ENCODE measurements at places on chromosomes 16 and 17.

- peak; percentile 77 for DNase-seq
Measured at GRCh38 chr17:82230609-82231311, 1.9 kb downstream of the SLC16A3 start.

DNA sequence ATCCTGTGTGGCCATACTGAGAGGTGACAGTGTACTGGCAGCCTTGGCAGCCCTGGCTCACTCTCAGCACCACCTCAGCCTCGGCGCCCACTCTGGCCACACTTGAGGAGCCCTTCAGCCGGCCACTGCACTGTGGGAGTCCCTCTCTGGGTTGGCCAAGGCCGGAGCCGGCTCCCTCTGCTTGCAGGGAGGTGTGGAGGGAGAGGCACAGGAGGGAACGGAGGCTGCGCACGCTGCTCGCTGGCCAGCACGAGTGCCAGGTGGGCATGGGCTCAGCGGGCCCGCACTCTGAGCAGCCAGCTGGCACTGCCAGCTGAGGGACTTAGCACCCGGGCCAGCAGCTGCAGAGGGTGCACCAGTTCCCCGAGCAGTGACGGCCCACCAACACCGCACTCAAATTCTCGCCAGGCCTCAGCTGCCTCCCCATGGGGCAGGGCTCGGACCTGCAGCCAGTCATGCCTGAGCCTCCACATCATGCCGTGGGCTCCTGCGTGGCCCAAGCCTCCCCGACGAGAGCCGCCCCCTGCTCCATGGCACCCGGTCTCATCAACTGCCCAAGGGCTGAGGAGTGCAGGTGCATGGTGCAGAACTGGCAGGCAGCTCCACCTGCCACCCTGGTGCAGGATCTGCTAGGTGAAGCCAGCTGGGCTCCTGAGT, 184.4 kb upstream of the TOX3 start:
- no peak for DNase-seq

GRCh38 chr17:16301963-16302855, 51.1 kb downstream of the CENPV start:
- no peak for DNase-seq

DNA sequence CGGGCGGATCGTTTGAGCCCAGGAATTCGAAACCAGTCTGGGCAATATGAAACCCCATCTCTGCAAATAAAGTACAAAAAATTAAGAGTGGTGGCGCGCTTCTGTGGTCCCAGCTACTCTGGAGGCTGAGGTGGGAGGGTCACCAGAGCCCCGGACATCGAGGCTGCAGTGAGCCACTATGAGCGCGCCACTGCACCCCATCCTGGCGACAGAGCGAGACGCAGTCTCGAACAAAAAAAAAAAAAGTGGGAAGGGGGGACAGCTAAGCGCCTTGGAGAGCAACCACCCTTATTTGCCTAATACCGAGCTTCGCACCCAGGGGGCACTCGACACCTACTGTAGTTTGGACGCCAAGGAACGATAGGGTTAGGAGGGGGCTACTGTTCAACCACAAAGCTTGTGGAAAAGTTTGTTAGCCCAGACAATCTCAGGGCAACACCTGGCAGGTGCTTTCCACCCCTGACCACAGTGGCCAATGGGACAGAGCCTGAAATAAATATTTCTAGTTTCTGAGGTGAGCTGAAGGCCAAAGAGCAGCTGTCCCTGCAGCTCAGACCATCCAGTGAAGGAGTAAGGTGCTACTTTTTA, 847 bp upstream of the PSMC3IP start:
- DNase-seq, result peak; percentile 86

DNA sequence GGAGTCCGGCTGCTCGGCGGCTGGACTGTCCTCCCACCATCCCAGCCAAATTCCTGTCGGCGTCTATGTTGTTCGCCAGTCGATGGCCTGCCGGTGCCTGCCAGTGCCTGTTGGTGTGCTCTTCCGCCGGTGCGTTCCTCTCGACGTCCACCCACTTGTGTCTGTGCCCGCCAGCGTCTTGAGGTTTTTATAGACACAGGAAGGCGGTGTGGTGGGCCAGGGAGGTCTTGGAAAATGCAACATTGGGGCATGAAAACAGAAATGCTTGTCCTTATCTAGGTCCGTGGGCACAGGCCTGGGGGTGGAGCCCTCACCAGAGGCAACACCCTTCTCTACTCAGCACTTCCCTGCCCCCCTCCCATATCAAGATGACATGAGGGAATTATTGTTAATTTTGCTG, 167.8 kb downstream of the IRF8 start:
- no peak for DNase-seq

DNA sequence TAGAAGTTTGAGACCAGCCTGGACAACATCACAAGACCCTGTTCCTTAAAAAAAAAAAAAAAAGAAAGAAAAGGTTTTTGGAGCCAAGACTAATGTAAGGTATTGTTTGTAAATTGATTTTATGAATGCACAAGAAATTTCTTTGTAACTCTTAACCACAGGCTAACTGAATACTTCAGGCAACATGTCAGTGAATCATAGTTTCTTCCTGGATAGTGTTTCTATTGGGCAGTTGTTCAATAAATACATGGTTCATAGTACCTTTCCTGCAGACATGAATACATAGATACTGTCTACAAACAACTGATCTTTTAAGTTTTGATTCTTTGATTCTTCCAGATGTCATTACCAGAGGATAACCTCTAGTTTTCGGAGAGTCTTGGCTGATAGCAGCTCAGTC, 11.6 kb downstream of the DDX42 start:
- DNase-seq, result no peak

Data from HT-29 (cell line).